CD4-positive, alpha-beta T cell (primary cell): ENCODE measurements at places on chromosomes 7 and 10. TPM values are rescaled to one million over a fixed set of nuclear protein-coding genes. Genes with fewer than 3 reads are reported as not detected.

The LIPN gene
- not detected for total RNA-seq

DNA sequence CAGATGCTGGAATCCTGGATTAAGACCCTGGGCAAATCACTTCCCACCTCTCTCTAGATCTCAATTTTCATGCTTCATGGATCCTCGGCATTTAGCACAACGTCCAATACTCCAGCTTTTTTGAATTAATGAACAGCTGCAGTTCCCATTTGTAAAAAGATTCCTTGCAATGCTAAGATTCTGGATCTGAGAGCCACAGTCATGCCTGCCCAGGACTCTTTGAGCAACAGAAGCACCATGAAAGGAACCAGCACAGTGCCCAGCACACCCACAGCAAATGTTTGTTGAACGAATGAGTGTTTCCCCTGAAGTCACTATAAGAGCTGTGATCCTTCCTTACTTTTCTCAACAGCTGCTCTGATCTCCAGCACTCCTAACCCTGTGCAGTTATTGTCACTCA lies 20.8 kb upstream of the DDIT4 start:
- DNase-seq, result no peak

- DNase-seq, result no peak
Observed at GRCh38 chr10:31314256-31315150, 4.5 kb upstream of the ZEB1 start.

DNA sequence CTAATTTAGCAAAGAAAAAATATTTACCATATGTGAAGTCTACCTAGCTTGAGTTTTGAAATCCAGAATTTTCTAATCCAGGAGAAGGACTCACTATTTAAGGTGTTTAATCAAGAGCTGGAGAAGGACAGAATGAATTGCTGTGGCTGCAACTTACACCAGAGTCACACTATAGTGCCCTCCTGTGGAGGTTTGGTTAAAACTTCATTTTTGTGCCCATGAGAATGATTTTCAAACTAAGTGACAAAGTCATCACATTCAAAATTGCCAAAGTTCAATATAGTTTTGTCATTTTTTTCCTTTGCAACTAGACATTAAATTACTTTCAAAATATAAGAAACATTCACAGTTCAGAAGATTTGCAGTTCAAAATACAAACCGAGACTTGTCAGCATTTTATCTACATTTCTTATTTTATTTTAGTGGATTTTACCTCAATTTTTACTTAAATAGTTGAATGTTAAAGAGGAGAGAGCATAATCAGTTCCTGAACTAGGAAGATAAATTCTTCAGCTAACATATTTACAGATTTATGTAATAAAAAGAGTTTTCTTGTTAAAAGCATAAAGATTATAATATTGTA lies 70.7 kb downstream of the CABCOCO1 start:
- no peak for DNase-seq

- no peak for DNase-seq
Observed at GRCh38 chr10:119313644-119314043, 106.3 kb downstream of the GRK5 start.
